ENCODE measurements at places on chromosomes 4 and X.

GRCh38 chr4:121072224-121073003 lies at the start of gene NDNF:
TSS of gene NDNF (minus strand) at chr4:121072535. CDS start at chr4:121045837, 26,698 bp downstream.
- peak; percentile 37 for DNase-seq

- no peak for DNase-seq
These were observed 13.9 kb downstream of the SMPX start for GRCh38 chrX:21744060-21744459.

GRCh38 chr4:95506264-95506663 lies 42.5 kb downstream of the UNC5C start:
- no peak for DNase-seq

GRCh38 chr4:3654036-3654807 lies 112.0 kb upstream of the ADRA2C start:
- DNase-seq = no peak

DNA sequence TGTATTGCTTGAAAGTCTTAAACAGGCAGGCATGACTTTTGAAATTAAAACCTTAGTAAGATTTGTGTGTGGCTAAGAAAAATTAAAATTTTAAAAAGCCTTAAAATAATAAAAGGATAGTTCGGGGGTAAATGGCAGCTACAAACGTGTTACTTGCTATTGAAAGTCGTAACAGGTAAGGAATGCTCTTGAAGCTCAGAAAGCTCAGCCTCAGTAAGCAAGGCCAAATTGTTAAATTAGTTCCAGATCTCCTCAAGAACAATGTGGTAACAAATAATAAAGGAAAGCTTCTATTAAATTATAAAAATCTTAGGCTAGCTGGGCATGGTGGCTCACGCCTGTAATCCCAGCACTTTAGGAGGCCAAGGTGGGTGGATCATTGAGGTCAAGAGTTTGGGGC lies 25.5 kb downstream of the PRMT9 start:
- no peak for DNase-seq

- no peak for DNase-seq
These were observed 60.6 kb downstream of the SYTL5 start for GRCh38 chrX:38066934-38067333.

GRCh38 chr4:148481636-148482035 lies 39.4 kb upstream of the NR3C2 start:
- DNase-seq = no peak

DNA sequence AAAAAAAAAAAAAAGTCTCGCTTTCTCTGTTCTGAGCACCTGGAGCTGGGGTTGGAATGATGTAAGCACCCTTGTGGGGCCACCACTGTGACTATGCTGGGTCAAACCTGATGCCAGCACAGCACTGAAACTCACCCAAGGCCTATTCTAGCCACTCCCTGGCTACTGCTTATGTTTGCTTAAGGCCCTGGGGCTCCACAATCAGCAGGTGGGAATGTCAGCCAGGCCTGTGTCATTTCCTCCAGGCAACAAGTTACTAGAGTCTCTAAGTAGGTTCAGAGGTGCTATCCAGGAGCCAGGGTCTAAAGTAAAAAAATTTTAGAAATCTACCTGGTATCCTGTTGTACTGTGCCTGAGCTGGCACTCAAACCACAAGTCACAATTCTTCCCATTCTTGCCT lies 1306.8 kb downstream of the STIM2 start:
- peak; percentile 9 for DNase-seq

DNA sequence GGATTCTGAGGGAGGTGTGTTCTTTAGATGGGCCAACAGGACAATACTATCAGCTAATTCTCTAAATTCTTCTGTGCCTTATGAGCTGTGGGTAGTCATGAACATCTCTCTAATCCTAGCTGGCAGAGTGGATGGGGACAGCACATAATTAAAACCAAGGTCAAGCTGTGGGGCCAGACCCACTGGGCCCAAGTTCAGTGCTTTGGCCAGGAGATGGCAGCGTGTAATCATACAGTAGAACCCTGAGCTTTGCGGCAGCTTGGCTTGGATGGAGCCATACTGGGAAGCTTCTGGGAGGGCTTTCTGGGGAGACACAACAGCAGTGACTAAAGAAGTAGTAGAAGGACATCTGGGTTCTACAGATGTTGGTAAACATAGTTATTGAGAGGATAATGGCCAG lies 140.3 kb upstream of the CXCL13 start:
- peak; percentile 24 for DNase-seq

GRCh38 chrX:35016051-35016450 lies 73.5 kb downstream of the FAM47B start:
- peak; percentile 49 for DNase-seq

- no peak for DNase-seq
These were observed 106.8 kb downstream of the FSTL5 start for GRCh38 chr4:162056990-162057389.

GRCh38 chr4:16807355-16807754 lies 91.1 kb downstream of the LDB2 start:
- no peak for DNase-seq

DNA sequence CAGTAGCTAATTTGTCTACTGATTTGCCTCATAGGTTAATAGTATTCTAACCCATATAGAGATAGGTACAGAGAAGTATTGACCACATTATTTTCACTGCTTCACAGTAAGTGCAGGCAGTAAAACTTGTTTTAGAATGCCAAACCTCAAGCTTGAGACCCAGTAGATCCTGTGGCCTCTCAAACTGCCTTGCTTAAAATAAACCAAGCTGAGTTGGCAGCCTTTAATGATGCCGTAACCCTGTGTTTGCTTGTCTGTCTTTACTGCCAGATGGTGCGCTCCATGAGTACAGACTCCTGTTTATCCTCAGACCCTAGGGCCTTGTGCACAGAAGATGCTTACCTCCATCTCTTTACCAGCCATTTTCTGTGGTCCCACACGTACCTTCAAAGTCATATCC lies 50.8 kb downstream of the ANXA3 start:
- no peak for DNase-seq

GRCh38 chrX:1589356-1590130 lies 1.9 kb upstream of the AKAP17A start:
- DNase-seq = no peak

DNA sequence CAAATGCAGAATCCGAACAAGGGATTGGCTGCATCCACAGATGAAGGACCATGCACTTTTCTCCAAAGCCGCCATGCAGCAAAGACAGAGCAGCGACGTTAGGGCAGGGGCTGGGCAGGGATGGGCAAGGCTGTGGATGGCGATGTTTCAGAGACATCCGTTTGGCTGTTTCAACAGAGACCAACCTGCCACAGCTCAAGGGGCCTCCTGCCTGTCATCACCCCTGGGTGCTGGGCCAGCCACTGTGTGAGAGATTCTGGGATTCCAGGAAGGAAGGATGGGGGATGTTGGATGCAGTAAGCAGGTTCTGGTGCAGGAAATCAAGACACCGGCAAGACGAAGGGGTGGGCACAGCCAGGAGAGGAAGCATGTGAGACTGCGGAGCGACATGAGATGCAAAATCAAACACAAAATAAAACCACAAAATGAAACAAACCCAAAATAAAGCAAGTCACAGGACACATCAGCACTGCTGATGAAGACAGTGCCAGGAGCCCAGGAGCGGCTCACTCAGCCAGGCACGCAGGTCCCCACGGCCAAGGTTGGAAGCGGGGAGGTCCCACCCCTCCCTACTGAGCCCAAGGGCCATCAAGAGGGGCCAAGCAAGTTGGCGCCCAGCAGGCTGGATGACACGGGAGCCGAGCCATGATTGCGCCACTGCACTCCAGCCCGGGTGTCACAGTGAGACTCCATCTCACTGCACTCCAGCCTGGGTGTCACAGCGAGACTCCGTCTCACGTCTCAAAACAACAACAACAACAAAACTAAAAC lies 68.1 kb downstream of the FAM53A start:
- DNase-seq = no peak

- DNase-seq = no peak
These were observed 20.5 kb upstream of the BLTP1 start for GRCh38 chr4:122131562-122132157.

DNA sequence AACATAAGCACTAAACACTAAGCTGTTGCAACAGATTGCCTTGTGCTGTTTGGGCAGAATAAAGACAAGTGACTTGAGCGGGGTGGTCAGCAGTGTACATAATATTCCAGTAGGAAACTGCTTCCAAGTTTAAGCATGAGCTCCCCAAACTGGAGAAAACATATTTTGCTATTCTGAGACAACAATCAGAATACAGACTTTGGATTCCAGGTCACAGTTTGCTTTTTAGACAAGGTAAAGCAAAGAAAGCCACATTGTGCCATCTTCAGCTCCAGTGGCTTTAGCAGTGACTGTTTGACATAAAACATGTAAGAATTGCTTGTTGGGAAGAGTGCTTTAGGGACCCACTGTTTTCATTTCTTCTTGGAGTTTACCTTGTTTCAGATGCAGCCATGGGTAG lies 136.0 kb downstream of the FNIP2 start:
- DNase-seq = no peak

GRCh38 chrX:17377091-17377717 lies 2.2 kb downstream of the NHS start:
- peak; percentile 61 for DNase-seq

DNA sequence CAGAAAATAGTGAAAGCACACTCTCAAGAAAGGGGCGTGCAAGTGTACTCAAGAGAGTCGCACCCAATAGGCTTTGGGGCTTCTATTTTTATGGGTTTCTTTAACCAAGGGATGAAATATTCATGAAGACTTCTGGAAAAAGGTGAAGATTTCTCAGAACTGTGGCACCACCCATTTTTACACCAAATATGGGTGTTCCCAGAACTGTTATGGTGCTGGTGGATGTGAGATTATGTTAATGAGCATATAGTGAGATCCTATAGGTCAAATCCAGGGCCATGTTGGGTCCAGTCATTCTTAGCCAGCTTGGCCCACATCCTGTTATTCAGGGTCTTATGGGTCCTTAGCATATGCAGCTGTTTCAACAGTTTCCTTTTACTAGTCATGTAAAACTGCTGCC lies 61.0 kb upstream of the SMIM10 start:
- no peak for DNase-seq

GRCh38 chr4:95510145-95510544 lies 38.6 kb downstream of the UNC5C start:
- no peak for DNase-seq

DNA sequence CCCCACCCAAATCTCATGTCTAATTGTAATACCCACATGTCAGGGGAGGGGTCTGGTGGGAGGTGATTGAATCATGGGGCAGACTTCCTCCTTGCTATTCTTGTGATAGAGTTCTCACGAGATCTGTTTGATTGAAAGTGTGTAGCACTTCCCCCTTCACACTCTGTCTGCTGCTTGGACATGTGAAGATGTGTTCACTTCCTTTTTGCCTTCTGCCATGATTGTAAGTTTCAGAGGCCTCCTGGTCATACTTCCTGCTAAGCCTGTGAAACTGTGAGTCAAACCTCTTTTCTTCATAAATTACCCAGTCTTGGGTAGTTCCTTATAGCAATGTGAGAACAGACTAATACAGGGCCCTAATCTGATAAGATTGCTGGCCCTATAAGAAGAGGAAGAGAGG lies 1514.8 kb downstream of the RPA4 start:
- DNase-seq = no peak
